ENCODE measurements at places on chromosomes 5 and 9. TPM values are rescaled to one million over a fixed set of nuclear protein-coding genes. Genes with fewer than 3 reads are reported as not detected.
A peak's percentile ranks its signal among the peaks of the same experiment; 100 is the strongest.

GRCh38 chr5:172853355-172853975, 19.4 kb downstream of the ERGIC1 start:
- H3K4me3 ChIP-seq = no peak overlapping the region
- H3K27ac ChIP-seq = peak overlapping the region; percentile 90
- H3K27me3 ChIP-seq = no peaks in the 10 kb centered on the region
- no peak for DNase-seq
- H3K36me3 ChIP-seq = peaks cover 62% of the 10 kb centered on the region

GRCh38 chr5:157865781-157866180, 6.8 kb upstream of the CLINT1 start:
- DNase-seq = no peak
- H3K4me1 ChIP-seq = peaks cover 10% of the 10 kb centered on the region
- no peak overlapping the region for H3K4me3 ChIP-seq
- no peak overlapping the region for H3K27ac ChIP-seq

The GABRA6 gene
- not detected for total RNA-seq

DNA sequence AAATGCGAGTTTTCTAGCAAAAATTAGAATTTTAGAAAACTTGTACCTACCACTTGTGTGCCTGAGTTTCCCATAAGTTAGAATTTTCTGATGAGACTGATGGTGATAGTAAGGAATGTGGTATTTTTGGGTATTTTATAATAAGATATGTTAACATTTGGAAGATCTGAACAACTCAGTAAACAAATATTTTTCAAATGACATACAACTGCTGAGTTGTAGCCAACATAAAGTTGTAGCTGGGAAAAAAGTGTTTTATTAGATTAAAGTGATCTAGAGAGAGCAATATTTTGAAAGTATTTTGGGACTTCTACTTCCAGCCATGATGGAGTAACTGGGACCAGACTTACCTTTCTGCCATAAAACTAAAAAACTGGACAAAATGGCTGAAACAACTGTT, 37.9 kb downstream of the GEMIN5 start:
- no peak overlapping the region for H3K27ac ChIP-seq
- no peak for DNase-seq
- H3K36me3 ChIP-seq = peaks cover 93% of the 10 kb centered on the region

The IL13 gene
- total RNA-seq = not detected

DNA sequence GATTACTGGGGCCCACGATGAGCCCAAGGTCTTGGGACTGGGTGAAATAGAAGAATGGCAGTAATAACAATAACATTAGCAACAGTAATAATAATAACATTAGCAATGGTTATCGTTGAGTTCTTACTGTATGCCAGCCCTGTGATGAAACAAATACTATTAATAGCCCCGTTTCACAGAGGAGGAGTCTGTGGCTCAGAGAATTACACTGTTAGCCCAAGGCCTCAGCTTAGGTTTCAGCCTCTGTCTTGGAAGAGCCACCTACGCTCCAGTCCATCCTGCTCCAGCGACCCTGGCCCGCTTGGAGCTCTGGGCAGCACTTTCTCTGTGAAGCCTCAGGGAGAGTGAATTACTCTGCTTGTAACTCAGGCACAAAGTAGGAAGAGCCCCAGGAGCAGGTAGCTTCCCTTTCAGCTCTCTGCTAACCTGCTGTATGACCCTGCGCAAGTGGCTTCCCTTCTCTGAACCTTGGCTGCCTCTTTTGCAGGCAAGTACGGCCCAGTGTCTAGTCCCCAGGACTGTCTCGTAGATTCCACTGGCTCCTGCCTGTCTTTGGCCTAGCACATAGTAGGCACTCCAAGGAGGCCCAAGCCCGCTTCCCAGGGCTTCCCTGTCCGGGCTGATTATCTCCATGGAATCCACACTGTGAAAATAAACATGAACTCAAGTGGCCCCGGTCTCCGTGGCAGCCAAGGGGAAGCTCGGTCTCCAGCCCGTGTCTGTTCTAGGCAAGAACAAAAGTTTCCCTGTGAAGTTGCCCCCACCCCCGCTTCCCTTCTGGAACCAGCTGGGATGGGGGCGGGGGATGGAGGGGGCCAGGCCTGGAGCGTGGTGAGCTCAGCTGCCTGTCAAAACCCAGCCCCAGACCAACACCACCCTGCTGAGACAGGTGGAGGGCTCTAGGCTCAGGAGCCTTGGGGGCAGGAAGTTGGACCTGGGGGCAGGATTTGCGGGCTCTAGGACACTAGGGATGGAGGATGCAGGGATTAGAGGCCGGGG, 26.2 kb upstream of the LMX1B start:
- H3K27me3 ChIP-seq = peaks cover 25% of the 10 kb centered on the region
- H3K36me3 ChIP-seq = no peaks in the 10 kb centered on the region
- no peaks in the 10 kb centered on the region for H3K4me1 ChIP-seq
- no peak overlapping the region for H3K4me3 ChIP-seq
- no peak for DNase-seq

GRCh38 chr9:16787724-16788123, 82.7 kb downstream of the BNC2 start:
- DNase-seq = no peak
- H3K27ac ChIP-seq = no peak overlapping the region
- H3K4me1 ChIP-seq = no peaks in the 10 kb centered on the region
- peaks cover 14% of the 10 kb centered on the region for H3K27me3 ChIP-seq
- no peak overlapping the region for H3K4me3 ChIP-seq
- no peaks in the 10 kb centered on the region for H3K36me3 ChIP-seq
